ENCODE measurements at places on chromosomes 7 and 10.

DNA sequence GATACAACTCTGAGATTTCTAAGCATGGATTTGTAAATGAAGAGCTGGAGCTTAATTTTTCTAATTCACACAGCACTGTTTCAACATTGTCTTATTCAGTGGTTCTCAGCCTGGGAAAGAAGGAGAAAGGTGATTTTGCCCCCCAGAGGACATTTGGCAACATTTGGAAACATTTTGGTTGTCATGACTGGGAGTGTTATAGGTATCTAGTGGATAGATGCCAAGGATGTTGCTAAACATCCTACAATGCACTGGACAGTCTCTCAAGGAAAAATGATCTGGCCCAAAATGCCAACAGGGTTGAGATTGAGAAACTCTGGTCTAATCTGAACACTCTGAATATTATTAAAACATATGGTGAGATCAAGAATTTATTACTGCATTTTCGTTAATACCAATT lies 3.8 kb upstream of the CAV2 start:
- DNase-seq: no peak

DNA sequence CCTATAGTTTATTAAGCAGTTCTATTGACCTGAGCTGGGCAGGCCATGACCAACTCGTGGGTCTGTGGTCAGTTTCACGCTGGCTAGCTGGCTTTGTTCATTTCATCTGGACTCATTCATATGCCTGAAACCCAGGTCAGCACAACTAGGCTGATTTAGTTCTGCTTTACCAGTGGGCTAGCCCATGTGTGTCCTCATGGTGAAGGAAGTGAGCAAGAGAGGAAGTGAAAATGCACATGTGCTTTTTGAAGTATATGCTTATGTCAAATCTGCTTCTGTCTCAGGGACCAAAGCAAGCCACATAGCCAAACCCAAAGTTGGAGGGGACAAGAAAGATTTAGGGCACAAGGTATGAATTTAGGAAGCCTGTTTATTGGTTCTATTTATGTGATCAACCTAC lies 154.5 kb downstream of the RNF133 start:
- DNase-seq: no peak

DNA sequence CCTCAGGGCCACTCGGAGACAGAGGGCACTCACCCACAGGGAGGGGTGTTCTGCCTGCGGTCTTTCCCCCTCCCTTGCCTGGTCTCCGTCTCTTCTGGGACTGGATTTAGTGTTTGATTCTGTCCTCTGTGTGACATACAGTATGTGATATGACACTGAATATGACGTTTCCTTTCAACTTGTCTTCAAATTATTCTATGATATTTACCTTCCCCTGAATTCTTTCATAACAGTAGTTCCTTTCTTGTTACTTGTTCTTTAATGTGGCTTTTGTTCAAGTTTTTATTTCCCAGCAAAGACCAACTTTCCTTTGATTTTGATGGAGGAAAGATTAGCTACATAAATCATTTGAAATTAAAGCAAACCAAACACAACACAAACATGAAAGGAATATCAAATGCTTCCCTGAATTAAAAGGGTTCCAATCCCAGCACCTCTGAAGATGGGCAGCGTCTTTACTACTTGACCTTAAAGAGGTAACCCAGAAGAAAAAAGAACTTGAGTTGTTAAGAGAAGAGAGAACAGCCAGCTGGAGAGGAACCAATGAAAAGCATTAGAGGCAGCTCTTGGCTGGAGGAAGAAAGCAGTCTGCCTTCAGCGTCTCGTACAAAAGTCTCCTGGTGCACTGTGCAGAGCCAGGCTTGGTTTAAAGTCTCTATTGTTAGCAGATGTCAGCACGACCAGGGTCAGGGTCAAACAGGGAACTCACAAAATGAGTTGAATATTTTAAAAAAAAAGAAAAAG lies 18.3 kb upstream of the RHEB start:
- DNase-seq: no peak

- DNase-seq: no peak
Measured at GRCh38 chr10:80567292-80567691, 29.6 kb downstream of the SH2D4B start.

GRCh38 chr7:121160150-121161008 lies 168.4 kb upstream of the WNT16 start:
- no peak for DNase-seq

GRCh38 chr10:62961951-62962523 lies 145.9 kb upstream of the EGR2 start:
- no peak for DNase-seq

DNA sequence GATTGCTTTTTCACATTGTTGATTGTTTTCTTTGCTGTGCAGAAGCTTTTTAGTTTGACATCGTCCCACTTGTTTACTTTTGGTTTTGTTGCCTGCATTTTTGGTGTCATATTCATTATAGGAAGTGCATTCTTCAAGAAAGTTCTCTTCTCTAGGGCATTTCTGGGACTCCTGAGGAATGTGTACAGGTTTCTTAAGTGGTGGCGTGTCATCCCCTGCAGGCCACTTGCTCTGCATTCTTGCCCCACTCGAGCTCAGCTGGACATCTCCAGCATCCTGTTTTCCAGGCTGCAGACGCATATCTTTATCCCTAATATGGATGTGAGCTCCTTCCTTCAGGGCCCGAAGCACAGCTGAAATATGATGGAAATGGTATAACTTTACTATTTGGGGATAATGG lies 255.6 kb upstream of the HABP2 start:
- DNase-seq: no peak

DNA sequence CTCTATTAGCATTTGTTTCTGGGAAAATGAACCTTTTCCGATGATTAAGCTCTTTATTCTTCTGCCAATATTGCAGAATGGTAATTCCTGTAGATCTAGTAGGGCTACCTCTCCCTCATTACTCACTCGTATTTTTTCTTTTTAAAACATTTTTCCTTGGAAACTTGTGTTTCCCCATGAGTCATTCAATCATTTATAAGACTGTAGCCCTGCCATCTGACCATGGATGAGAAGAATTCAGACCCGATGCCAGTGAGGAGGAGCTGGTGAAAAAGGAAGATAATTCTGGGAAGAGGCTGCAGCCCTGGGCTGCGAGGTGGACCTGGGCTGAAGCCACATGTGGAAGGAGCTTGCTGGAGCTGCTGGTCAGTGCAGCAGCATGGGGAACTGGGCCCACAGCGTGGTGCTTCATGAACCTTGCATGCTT lies 242.8 kb downstream of the KLF6 start:
- DNase-seq: no peak

DNA sequence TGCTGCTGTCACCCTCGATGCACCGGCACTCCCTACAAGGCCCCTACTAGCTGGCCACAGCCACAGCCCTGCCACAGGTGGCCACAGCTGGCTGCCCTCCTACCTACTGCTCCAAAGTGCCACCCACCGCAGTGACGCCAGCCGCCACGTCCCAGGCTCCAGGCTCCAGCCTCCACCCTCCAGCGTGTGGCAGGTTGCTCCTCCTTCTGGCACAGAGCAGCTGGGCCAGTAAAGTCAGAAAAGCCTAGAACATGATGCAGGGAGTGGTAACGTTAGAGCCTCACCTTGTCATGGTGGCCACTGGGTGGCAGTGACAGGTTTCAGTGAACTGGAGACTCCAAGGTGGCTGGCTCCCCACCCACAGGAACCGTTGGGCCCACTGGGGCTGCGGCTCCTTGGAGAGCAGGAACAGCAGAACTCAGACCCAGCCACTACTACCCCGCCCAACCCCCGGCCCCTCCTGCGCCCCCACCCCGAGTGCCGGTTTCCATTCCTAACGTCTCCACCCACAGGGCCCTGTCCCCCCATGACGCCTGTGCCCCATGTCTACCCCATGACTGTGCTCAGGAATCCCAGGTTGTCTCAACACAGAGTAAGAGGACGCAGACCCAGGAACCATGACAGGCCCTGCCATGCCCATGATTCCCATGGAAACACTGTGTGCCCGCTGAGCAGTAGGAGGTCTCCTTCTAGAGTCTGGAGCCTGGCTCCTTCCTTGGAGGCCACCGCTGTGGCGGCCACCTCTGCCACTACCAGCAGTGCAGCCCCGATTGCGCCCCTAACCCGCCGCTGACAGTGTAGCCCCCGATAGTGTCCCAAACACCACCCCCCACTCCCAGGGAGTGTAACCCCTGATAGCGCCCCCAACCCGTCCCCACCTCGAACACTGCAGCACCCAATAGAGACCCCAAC lies 52.3 kb upstream of the ZNF33B start:
- DNase-seq: no peak

- no peak for DNase-seq
Measured at GRCh38 chr7:133650069-133650468, 397.2 kb downstream of the EXOC4 start.

GRCh38 chr10:73159038-73159648 lies 8.7 kb downstream of the ECD start:
- DNase-seq: peak; percentile 3

DNA sequence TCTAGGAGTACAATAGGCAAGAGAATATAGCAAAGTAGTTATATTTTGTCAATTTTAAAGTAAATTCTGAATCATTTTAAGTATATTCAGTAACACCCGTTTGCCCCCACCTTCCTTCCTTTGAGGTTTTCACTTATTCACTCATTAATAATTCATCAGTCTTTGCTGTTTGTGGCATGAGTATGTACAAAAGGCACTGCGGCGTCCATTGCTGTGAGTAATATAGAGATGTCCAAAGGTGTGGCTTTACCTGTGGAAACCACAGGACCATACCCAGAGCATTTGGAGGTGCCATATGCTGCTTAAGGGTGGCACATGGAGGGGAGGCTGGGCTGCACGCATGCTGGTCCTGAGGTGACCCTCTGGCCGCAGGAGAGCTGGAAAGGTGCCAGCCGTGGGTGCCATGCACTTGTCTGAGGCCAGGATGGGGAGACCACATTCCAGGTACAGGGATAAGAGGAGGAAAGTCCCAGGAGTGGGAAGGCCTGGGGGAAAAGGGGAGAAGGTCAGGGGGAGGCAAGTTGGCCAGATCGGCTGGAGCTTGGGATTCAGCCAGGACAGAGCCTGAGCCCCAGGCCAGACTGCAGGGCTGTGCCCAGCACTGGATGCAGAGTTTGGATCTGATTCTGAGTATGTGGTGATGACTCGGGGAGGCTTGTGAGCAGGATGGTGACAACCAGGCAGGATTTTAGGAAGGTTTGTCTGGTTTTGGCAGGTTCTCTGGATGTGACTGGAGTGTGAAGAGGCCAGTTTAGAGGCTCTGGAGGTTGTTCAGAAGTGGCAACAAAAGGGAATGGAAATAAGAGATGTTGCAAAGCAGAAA lies 223.4 kb downstream of the MGMT start:
- no peak for DNase-seq

- no peak for DNase-seq
Measured at GRCh38 chr7:120259386-120259785, 13.6 kb upstream of the KCND2 start.

GRCh38 chr10:96642973-96643372 lies 56.2 kb upstream of the TM9SF3 start:
- no peak for DNase-seq

- no peak for DNase-seq
Measured at GRCh38 chr10:38146579-38147333, 52.6 kb downstream of the ZNF37A start.

GRCh38 chr10:26931223-26931622 lies 70.5 kb upstream of the ABI1 start:
- no peak for DNase-seq

DNA sequence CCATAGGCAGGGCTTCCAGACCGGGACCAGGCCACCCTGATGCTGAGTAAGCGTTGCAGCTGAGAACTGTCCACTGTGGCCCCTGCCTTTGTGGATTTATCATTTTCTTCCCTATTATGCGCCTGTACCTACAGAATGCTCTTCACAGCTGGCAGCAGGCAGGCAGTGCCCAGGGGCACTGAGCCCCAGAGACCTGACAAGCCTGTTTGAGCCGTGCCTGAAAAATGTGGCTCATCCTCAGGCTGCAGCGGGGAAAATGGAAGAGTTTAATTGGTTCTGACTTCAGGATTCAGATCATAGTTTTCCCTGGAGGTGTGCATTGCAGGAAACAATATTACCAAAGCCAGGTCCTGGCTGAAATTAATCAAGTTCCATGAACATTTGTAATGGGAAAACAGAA lies 200.2 kb downstream of the ZNF438 start:
- no peak for DNase-seq

DNA sequence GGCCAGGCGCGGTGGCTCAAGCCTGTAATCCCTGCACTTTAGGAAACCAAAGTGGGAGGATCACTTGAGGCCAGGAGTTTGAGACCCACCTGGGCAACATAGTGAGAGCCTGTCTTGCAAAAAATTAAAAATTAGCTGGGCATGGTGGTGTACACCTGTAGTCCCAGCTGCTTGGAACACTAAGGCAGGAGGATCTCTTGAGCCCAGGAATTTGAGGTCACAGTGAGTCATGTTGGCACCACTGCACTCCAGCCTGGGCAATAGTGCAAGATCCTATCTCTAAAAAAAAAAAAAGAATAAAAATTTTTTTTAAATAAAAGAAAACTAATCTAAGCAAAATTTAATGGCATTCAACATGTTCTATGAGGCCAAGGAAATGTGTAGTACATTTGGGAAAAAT lies 44.9 kb upstream of the UBN2 start:
- DNase-seq: no peak

- no peak for DNase-seq
Measured at GRCh38 chr10:110947061-110947595, 27.7 kb downstream of the SHOC2 start.

GRCh38 chr7:146772601-146773000 lies 656.0 kb downstream of the CNTNAP2 start:
- no peak for DNase-seq

GRCh38 chr7:33781167-33781566 lies 124.2 kb upstream of the BMPER start:
- no peak for DNase-seq

DNA sequence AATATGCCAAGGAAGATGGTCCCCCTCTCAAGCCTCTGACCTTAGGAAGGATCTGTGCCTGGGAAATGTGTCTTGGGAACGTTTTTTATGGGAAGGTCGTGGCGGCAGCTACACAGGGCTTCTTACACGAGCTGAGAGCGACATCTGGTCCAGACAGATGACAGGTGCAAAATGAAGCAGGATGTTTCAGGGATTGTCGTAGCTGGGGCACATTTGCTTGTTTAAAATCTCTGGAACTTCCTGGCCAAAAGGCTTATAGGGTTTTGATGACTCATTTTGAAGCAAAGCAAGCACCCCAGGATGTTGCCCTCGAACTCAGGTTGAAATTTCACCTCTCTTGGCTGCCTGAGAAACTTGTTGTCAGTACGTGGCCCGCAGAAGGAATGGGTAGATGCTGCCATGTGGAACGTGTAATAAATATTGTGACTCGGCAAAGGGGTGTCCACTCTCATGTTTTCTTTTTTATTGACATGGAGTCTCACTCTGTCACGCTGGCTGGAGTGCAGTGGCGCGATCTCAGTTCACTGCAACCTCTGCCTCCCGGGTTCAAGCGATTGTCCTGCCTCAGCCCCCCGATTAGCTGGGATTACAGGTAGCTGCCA lies 117.5 kb downstream of the CAMK1D start:
- DNase-seq: no peak
